ENCODE measurements at places on chromosomes 16 and 17.
A peak's percentile ranks its signal among the peaks of the same experiment; 100 is the strongest.

- peak; percentile 83 for DNase-seq
Observed at GRCh38 chr16:12067714-12068401, 91.3 kb downstream of the SNX29 start.

DNA sequence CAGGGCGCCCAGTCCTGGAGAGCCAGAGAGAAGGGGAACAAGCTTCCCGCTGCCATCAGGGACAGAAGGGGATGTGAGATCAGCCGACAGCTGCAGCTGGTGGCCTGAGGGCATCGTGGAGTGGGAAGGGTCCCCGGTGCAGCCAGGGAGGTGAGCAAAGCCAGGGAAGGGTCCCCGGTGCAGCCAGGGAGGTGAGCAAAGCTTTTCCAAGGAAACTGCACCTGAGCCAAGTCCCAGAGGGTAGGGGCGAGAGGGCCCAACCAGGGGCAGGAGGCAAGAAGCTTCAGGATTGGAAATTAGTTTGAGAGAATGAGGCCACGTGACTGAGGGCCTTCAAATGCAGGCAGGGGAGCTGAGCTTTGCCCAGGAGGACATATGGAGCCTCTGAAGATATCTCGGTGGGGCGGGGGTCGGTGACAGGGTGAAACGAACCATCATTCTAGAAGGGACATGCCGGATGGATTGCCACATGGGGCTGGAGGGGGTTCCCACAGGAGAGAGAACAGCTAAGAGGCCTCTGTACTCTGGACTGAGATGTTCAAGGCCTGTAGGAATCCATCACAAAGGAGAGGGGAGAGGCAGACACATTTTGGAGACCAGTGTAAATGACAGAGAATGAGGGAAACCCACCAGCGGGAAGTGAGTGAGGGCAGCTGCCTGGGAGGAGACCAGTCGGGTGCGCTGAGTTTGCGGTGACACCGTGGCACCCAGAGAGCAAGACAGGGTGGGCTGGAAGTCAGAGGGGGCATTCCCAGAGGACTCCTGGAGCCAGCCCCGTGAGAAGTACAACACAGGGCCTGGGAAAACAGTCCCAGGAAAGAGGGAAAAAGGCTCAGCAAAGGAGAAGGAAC, 31.4 kb upstream of the RPH3AL start:
- DNase-seq = no peak

- DNase-seq = no peak
Observed at GRCh38 chr16:72769876-72770275, 278.1 kb downstream of the ZFHX3 start.

- no peak for DNase-seq
Observed at GRCh38 chr17:37752482-37752881, 7.6 kb upstream of the HNF1B start.

GRCh38 chr16:561957-562938, 2.1 kb downstream of the PRR35 start:
- no peak for DNase-seq

GRCh38 chr17:28369684-28370034, 448 bp downstream of the VTN start:
- DNase-seq = no peak

- no peak for DNase-seq
Observed at GRCh38 chr17:45368651-45369050, 51.8 kb upstream of the MAP3K14 start.

DNA sequence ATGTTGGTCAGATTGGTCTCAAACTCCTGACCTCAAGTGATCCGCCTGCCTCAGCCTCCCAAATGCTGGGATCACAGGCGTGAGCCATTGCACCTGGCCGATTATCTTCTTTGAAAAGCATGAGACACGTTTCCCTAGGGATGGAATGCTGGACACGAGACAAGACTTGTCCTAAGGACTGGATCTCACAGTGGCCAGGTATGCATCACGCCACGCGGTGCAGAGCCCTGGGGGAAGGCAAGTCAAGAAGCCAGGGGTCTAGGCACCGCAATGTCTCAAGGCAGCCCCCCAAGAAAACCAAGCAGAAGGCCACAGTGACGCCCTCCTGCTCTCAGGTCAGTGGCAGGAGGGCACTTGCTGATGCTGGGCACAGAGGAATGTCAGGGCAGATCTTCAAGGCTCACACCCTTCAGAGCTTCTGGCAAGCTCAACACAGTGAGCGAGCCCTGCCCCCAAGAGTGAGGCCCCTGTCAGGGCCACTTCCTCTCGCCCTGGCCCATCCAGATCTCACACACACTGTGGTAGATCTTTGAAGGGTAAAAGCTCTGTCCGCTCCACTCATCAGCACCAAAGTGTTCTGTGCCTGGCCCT, 134.7 kb downstream of the ZNF778 start:
- no peak for DNase-seq

GRCh38 chr16:3824121-3824795, 56.3 kb downstream of the CREBBP start:
- DNase-seq = no peak

DNA sequence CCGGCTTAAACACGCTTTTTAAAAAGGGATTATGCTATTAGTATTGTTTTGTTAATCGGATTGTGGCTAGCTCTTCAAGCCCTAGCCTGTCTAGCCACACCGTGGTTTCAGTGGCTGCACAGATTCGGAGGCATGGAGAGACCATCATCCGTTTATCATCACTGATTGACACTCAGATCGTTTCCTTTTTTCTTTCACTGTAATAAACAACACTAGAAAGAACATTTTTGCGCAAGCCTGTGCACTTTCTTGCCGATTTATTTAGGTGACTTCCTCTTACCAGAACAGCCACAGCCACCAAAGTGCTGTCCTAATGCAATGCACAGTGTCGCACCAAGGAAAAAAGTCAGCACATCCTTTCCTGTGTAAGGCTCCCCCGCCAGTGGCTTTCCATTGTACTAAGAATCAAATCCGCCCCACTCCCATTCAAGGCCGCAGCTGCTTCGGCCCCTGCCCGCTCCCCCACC, 78.2 kb downstream of the CRISPLD2 start:
- no peak for DNase-seq

DNA sequence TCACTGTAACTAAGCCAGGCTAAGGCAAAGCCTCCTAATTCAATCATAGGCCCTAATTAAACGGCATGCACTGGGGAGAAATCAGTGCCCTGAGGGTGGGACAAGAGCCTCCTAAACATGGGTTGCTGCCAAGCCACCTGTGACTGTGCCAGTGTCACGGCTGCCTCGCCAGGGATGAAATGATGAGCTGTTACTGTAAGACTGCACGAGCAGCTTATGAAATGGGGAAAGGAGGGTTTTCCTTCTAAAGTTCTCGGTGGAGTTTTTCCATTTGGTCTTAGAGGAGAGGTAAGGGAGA, 12.7 kb downstream of the TMEM11 start:
- no peak for DNase-seq

GRCh38 chr17:15348021-15348420, 6.6 kb upstream of the TEKT3 start:
- DNase-seq = no peak
